ENCODE measurements at places on chromosomes 1 and 21. TPM values are rescaled to one million over a fixed set of nuclear protein-coding genes. Genes with fewer than 3 reads are reported as not detected.

STPG1 gene
- polyA plus RNA-seq = 9.9 TPM

CASQ1 gene
- polyA plus RNA-seq = 22.5 TPM

FCRL3 gene
- not detected for polyA plus RNA-seq

EDARADD gene
- polyA plus RNA-seq = 0.70 TPM

WDR47 gene
- polyA plus RNA-seq = 9.1 TPM

HFM1 gene
- polyA plus RNA-seq = 6.0 TPM

SELL gene
- polyA plus RNA-seq = not detected

TP73 gene
- polyA plus RNA-seq = 0.87 TPM

CELA2B gene
- polyA plus RNA-seq = 0.26 TPM

All from cardiac muscle cell (in vitro differentiated cells and primary cell).